ENCODE measurements at places on chromosomes 16 and 17. TPM values are rescaled to one million over a fixed set of nuclear protein-coding genes. Genes with fewer than 3 reads are reported as not detected.
A peak's percentile ranks its signal among the peaks of the same experiment; 100 is the strongest.

TM4SF5 gene
- not detected for total RNA-seq

- DNase-seq: no peak
Measured at GRCh38 chr17:19771971-19772630, 24.0 kb upstream of the ALDH3A1 start.

TBC1D3E gene
- not detected for total RNA-seq

DNA sequence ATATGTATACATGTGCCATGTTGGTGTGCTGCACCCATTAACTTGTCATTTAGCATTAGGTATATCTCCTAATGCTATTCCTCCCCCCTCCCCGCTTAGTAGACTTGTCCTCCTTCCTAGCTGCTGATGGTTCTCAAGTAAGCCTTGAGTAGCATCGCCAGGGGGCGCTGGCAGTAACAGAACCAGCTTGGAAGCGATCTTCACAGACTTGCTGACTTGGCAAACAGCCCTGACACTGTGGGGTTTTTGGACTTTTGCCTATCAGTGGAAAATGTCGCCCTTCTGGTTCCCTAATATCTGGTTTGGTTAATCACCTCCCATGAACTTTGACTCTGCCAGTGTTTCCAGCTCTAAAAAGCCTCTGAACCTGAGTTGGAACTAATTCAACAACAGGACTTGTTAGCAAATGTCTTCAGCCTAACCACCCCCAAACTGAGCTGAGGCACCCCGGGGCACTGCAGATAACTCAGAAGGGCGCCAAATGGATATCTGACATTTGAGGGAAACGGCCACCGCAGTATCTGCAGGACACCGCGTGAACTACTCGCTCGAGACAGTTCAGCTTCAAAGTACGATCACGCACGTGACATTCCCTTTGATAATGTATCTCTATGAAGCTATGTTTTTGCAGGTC lies 15.4 kb upstream of the SPATA32 start:
- peak; percentile 99 for DNase-seq

DNA sequence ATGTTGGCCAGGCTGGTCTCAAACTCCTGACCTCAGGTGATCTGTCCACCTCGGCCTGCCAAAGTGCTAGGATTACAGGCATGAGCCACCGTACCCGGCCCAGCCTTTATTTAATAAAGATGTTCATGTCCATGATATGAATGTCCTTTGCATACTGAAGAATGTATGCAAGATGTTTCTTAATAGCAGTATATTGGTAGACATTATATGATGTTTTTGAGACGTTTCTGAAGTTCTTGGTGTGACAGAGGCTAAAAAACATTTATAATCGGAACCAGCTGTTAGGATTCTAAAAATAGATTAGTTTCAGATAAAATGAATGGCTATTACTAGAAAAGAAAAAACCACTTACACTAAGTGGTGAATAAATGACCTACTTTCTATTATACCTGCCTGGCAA lies 11.8 kb downstream of the PDZD9 start:
- DNase-seq: no peak

- no peak for DNase-seq
Measured at GRCh38 chr17:46056800-46057304, 57.8 kb downstream of the STH start.

DNA sequence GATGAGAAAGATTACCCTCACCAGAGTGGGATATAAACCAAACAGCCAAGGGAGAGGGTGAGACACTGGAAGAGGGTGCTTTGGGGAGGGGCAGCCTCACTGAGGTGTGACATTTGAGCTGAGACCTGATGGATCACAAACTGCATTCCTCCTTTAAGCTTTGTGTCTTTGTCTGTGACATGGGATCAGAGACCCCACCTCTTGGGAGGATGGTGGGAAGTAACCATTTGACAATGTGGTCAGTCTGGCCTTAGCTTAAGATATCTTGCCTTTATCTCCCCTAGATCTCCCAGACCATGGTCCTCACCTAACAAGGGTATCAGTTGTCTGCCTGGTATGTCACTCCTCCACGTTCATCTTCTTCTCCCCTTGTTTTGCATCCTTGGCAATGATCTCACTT lies 163.4 kb downstream of the SHISA9 start:
- no peak for DNase-seq

GRCh38 chr16:3988011-3988410 lies 107.5 kb upstream of the CREBBP start:
- DNase-seq: no peak

GRCh38 chr16:61892531-61892930 lies 143.7 kb downstream of the CDH8 start:
- DNase-seq: no peak

DNA sequence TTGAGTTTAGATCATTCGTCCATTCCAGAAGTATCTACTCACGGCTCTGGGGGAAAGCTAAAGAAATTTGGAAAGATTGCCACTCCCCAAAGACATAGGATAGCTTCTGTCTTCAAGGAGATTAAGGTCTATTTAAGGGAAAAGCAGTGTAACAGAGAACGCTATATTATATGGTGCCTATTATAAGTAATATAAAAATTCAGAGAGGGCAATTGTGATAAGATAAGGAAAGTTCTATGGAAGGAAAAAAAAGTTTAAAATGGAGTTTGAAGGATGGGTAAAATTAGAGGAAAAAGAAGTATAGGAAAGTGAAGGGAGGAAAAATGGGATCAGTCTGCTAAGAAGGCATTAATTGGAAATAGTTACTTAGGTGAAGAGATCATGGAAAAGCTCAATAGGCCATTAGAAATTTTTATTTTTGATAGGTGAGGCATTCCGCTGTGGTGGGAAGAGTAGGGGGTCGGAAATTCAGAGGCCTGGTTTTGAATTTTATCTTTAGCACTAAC lies 690 bp upstream of the CDC27 start:
- DNase-seq: no peak

DNA sequence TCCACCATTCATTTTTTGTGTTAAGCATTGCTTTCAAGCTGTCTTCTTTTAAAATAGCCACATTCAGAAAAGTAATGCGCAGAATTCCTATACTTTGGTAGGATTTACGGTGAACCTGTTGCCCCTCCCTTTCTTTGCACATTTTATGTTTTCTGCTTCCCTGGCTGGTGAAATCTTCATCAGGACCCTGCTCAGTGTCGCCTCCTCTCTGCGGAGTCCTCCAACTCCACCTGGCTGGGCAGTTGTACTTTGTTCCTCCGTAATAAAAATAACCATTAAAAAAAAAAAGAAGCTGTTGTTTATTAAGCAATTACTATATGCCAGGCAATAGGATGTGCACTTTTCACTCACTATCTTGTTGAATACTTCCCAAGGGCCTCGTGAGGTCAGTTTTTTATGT lies 2.9 kb downstream of the UMOD start:
- no peak for DNase-seq

DNA sequence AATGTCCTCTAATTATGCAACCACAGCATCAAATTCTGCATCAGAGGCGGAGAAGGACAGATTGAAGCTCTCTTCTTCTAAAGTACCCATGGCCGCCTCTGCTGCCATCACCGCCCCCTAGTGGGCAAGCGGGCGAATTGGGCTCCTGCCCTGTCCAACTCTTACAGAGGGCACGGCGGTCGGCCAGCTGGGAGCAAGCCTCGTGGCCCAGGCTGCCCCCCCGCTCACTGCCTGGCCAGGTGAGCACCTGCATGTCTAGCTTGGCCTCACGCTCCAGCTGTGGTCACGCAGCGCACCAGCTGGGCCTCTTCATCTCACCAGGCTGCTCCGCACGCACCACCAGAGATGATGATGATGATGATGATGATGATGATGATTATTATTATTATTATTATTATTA lies 146.1 kb upstream of the TOM1L1 start:
- DNase-seq: no peak

GRCh38 chr17:8887301-8887700 lies 19.8 kb upstream of the PIK3R6 start:
- DNase-seq: no peak

HDAC5 gene
- total RNA-seq: 91.9 TPM

DNA sequence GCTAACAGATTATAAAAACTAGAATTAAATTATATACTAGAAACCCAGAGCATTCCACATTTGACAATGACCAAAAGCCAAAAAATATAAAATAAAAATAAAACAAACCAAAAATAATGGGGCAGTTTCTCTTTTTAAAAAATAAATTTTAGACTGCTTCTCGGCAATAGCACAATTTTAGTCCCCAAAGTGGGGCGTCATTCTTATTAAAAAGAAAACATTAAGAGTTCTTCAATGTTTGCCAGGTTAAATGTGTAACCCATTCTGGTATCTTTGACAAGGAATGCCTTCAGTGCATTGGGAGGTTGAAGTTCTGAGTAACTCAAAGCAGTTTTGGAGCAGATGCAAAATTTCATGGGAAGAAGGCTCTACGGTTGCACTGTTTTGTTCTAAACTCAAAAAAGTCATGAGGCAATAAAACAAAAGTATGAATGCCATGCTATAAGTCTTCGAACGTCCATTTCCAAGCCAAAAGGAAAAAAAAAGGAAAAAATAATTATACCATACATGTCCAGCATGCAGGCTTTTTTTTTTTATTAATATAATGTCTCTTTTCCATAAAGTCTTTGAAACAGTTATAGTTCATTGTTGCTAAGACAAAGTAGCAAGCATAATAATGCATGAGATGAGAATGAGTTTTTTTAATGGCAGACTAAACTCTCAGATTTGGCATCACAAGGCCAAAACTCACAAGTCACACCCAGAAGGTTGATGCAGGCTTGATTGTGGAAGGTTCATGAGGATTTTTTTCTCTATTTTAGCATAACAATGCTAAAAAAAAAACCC lies 3.1 kb downstream of the MAF start:
- DNase-seq: no peak

DNA sequence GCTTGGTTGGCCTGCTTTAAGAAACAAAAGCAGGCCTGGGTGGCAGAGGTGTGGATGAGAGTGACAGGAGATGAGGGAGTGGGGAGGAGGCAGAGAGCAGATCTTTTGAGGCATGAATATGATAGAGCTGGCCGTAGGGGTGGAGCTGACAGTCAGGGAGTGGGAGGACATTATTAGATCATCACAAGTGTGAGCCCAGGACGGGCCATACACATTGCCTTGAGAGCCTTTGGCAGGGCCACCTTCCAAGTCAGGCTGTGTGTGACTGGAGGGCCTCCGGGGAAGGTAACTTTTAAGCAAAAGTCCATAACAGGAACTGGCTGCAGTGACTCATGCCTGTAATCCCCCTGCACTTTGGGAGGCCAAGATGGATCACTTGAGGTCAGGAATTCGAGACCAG lies 26.3 kb downstream of the GINS3 start:
- no peak for DNase-seq

GRCh38 chr17:40331743-40332641 lies 23.0 kb downstream of the RARA start:
- DNase-seq: no peak

DNA sequence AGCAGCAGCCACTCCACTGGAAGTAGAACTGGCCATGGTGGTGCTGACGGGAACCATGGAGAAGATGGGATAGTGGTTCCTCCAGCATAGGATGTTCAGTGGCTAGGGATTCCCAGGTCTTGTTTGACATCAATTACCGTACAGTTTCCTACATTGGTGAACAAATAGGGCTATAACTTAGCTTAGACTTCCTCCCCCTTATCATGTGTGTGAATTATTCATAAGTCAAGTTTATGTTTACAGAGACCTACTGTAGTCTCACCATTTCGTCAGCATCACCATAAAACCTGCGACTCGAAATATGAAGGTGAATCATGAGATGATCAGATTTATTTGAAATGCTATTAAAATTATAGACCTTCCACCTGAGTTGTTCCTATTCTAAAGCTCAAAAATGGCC lies 1.2 kb downstream of the KRTAP2-3 start:
- DNase-seq: no peak

GRCh38 chr17:45018848-45019711 lies 32.4 kb downstream of the DCAKD start:
- DNase-seq: no peak

DNA sequence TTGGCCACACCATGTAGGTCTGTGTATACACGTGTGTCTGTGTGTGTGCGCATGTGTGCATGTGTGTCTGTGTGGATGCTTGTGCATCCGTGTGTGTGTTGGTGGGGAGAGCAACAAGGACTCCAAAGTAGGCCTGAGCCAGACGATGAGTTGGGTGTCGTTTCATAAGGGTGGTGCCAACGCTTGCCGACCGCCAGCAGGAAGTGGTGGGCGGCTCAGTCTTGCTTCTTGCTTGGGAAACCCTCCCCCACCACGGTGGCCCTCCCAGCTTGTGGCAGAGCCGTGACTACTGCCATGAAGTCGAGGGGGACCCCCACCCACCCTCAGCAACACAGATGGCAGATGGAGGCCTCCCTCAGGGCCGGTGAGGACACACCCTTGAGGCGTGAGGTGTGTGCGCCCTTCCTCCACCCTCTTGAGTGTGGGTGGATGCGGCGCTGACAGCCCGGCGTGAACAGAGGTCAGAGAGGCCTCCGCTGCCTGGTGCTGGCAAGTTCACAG lies 17.5 kb downstream of the SBK1 start:
- DNase-seq: no peak

FOXJ1 gene
- not detected for total RNA-seq

- DNase-seq: no peak
Measured at GRCh38 chr17:79034931-79035485, 11.0 kb downstream of the C1QTNF1 start.

DNA sequence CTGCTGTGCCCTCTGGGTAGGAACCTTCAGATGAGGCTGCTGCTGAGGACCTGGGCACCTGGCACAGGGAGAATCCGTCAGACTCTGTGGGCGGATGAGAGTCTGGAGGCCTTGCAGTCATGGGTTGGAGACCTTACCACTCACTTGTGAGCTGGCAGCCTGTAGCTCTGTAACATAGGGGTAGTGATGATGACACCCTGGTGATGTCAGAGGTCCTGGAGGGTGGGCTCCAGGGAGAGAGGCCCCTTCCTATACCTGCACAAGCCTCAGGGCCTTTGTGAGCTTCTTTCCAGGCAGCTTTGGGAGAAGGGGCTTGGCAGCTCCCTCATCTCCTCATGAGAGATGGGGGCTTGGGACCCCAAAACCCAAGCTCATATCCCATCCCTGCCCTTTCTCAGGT lies 1.6 kb downstream of the MIEF2 start:
- DNase-seq: no peak

DNA sequence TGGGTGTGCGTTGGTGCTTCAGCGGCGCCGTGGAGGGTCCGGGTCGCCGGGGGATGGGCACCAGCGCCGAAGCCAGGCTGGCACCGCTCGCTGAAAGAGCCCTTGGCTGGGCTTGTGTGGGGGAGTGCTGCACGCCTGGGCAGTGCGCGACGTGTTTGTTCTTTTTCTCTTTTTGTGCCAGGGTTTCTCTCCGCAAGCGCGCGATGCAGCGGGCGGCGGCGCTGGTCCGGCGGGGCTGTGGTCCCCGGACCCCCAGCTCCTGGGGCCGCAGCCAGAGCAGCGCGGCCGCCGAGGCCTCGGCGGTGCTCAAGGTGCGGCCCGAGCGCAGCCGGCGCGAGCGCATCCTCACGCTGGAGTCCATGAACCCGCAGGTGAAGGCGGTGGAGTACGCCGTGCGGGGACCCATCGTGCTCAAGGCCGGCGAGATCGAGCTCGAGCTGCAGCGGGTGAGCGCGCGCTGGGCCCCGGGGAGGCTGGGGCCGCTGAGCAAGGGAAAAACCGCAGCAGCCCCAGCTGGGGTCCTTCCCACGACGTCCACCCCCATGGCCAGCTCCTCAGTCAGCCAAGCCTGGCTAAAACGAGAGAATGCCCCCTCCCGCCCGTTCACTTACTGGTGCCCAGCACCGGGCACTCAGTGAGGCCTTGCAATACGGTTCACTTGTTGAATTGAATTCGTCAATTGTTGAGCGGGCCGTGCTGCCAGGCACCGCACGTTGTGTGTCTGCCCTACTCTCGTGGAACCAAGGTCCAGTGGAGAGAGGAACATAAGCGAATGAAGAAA lies 541 bp downstream of the GPT2 start:
- no peak for DNase-seq

Measured in omental fat pad (tissue), 4 donors.